Keratinocyte (primary cell): ENCODE measurements at places on chromosomes 7 and 10.

- no peak for DNase-seq
Measured at GRCh38 chr10:30865141-30865926, 166.3 kb downstream of the ZNF438 start.

DNA sequence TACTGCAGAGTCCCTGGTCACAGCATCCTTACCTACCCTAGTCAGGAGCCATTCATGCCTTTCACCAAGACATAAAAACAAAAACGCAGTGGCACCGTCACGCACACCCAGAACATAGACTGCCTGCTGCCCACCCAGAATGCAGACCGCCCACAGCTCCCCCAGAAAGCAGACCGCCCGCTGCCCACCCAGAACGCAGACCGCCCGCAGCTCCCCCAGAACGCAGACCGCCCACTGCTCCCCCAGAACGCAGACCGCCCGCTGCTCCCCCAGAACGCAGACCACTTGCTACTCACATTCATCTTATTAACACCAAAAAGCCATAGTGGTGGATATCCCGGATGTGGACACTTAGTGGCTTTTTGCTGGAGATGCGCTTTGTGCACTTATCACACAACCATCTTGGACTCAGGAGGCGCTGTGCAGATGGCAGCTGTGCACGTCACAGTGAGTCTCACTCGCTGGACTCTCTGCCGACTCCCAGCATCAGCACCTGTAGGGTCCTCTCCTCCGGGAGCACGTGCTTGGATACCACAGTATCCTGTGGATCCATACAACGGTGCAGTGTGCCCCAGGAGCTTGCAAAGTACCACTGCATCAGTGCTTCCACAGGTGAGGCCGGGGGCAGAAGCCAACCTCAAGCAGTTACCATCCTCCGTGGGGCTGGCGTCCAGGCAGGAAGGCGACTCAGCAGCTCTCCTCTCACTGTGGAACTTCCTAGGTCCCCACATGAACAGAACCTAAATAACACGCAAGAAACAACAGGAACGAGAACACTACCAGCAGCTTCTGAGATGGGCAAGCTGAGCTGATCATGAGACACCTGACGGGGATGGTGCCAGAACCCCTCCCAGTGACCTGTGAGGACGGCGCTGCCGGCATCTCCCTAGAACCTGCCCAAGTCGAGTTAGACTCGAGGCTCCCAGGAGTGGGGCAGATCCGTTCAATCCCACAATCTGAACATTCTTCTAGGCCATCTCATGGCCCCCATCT, 161.0 kb downstream of the DIP2C start:
- DNase-seq, result no peak

GRCh38 chr7:45917658-45918057, 3.4 kb downstream of the IGFBP3 start:
- no peak for DNase-seq

- no peak for DNase-seq
Measured at GRCh38 chr10:116207690-116208089, 65.3 kb downstream of the GFRA1 start.

DNA sequence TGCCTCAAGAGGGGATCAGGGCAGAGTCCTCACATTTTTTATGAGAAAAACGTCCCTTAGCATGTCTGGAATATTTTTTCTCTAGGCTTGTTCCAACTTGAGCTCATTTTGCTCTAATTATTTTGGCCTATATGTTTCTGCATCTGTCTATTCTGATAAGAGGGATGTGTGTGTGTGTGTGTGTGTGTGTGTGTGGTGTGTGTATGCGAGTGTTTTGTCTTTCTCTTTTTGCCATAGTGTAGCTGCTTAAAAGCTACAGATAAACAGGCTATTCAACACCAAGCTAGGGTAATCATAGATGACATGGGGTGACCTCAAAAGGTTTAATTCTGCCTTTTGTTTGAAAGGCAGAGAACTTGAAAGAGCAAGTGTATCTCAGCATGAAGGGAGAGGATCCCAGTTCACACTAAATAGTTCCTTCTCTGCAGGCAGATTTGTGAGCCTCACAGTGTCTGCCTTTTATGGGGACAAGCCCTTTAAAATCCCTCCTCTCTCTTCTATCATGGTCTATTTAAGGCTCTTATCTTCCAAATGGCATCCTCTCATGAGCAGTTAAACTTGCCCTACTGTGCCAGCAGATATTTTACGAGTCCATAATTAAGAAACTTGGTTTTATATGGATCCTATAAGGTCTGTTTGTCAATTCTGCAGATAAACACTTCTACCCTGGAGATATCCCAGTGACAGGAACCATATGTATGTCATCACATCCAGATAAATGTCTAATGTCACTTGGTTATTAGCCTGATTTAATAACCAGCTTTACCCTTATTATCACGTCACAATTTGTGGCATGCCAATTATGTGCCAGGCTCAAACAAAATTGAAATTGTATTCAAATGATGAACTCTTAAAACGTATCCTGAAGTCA, 202.9 kb upstream of the MTPN start:
- no peak for DNase-seq

GRCh38 chr10:116487522-116488430, 58.0 kb upstream of the PNLIP start:
- no peak for DNase-seq

DNA sequence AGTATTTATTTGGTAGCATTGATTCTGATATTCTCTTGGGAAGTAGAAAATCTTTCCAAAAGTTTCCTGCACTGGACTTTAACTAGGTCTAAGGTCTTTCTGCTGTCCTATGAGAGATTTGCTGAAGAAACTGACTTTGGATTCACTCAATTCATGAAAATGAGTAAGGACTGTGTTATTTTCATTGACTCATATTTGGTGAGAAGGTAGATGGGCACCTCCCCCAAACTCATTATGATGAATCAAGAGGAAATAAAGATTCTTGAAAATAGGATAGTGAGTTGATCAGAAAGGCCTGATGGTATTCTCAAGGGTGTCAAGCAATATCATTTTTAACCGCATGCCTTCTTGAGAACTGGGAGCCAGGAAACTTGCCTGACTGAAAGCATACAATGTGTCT, 110.3 kb downstream of the RNF133 start:
- DNase-seq, result no peak

- no peak for DNase-seq
Measured at GRCh38 chr10:87079106-87079836, 15.4 kb downstream of the GLUD1 start.

DNA sequence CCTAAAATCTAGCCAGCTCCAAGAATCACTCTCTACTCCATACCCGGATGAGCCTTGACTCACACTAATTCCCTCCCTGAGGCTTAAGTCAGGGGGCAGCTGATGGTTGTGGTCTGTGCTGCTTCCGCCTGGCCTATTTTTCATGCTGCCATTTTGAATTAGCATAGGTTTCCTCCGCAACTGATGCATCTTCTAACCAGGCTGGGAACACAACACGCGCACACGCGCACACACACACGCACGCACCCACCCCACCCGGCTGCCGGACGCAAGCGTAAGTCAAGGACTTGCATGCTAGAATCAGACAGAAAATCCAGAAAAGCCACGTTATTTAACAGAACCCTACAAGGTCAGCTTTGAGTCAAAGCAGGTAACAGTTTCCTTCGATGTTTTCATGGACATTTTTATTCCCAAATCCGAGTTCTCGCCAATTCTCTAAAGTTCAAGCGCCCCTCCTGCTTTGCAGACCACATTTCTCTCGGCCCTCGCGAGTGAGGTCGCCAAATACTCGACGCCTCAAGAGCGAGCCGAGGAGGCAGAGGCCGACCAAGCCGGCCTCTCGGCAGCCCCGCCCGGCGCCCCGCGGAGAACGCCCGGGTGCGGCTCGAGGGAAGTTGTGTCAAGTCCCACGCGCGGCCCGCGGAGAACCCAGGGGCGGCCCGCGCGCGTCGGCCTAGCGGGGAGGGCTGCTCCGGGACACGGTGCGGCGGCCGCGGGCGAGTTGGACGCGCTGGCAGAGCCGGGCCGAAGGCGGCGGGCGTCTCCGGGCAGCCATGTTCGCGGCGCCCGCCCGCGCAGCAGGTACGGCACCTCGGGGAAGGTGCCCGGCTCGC, 961 bp downstream of the SCRN1 start:
- DNase-seq, result no peak

DNA sequence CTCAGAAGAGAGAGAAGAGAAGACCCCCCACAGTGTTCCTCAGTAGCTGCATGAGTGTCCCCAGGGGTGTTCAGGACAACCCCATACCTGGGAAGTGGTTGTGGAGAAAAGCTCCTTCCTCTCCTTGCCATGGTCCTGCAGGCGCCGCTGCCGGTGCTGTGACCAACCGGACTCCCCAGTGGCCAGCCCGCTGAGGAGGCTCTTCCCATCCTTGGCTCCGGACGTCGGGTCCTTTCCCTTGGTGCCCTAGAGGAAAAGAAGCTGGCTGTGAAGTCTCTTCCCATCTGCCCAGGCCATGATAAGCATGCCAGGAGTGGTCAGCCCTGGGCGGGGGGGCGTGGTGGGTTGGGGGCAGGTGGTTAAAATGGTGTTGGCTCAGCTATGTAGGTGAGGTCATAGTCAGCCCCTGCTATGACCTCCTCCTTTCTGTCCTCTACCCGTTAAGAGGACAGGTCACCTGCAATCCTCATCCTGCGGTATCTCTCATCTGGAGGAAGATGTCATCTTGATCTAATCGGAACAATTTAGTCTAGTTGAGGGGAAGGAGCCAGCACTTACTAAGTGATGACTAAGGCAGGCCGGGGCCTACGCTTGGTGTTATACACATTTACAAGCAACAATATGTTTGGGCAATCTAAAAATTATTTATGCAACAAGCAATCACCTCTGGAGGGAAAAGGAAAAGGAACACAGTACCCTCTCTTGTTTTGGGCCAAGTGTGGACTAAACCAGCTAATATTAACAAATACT, 13.2 kb downstream of the WDR91 start:
- no peak for DNase-seq

GRCh38 chr7:55939514-55940123, 12.1 kb upstream of the MRPS17 start:
- DNase-seq, result no peak

DNA sequence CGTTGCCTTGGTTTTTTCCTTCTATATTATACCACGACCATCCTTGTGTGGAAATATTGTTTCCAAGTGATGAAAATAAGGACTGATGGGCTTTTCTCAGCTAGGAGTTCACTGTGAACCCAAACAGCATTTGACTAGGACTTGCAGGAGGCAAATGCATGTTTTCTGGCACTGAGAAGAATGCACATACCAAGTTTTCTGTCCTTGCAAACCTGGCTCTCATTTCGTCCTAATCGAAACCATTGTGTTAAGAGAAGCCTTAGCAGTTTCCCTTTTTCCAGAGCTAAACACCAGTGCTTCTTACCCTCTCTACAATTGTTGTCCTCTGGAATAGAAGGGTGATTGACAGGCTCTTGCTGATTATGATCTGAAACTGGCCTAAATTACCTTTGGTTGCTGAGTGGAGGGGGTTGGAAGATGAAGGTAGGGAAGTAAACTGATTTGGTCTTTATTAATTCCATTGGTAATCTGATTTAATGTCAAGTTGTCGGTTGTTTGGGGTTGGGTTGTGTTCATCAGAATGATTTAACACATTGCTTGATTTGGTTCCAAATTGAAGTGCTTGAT, 33.1 kb upstream of the ELMO1 start:
- no peak for DNase-seq

- DNase-seq, result no peak
Measured at GRCh38 chr10:63266391-63267316, 133.5 kb downstream of the NRBF2 start.

- no peak for DNase-seq
Measured at GRCh38 chr7:89283302-89283701, 487.8 kb upstream of the TEX47 start.

DNA sequence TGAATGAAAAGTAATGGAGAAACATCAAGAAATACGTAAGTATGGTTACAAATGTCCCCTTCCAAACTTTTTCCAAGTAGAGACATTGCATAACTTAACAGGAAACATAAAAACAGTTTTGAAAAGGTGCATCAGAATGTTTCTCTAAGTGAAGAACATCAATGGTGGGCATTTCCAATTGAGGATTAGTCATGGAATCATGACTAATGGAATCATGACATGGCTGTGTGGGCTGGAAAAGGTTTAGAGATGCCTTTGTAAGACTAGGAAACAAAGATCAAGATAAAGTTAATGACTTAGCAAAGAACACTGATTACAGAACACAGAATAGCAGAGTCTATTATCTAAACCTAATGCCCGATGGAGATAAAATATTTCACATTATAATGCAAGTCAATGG, 272.0 kb downstream of the HPSE2 start:
- no peak for DNase-seq

- no peak for DNase-seq
Measured at GRCh38 chr10:110609605-110610004, 34.5 kb upstream of the RBM20 start.

DNA sequence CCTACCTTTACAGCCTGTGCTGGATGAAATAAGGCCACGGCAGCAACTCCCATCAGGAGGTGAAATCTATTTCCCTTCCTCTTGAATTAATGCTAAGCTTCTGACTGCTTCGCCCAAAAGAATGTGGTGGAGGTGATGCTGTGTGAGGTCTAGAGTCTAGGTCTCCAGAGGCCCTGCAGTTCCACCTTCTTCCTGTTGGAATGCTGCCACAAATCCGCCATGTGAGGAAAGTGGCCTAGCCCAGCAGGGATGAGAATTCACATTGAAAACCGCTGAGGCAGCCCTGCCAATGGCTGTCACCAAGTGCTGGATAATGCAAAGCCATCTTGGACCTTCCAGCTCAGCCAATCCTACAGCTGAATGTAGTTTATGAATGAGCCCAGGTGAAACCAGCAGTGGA, 28.0 kb downstream of the RHOBTB1 start:
- DNase-seq, result no peak

DNA sequence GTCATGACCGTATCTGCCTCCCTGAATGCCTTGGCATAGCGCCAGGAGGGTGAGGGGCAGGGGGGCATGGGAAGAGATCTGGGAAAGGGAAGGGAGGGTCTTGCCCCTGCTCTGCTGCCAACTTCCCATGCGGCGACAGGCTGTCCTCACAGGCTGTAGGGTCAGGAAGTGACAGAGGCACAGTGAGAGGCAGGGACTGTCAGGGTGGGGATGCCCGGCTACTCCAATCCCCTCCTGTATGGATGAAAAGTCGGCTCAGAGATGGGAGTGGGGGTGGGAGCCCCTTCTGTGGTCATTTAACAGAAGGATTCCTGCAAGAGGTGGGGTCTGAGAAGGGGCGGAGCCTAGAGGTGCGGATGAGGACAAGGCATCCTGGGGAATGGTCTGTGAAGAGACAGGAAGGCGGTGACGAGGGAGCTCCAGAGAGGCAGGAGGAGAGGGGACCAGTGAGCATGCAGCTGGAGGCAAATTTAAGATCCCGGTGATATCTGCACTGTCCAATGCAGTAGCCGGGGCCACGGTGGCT, 20.8 kb upstream of the UNC5B start:
- no peak for DNase-seq

DNA sequence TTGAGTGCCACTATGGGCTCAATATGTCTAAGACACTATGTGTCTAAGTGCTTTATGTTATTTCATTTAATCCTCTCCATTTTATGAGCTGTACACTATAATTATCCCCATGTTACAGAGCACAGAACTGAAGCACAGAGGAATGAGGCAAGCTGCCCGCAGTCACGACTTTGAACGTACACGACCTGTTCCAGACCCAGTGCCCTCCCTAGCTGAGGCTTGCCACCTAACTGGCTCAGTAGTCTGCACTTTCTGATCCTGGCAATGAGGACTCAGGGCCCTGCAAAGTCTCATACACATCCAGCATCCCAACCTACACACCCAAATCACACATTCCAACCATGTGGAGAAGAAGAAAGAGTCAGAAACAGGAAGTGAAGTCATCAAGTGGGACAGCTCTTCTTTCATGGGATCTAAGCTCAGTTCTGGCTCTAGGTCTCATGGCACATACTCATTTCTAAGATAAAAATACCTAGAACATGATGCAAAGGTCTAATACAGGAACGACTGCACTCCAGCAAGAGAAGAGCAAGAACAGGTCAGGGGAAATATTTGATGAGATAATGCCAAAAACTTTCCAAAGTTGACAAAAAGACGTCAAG, 42.4 kb upstream of the DDC start:
- no peak for DNase-seq

GRCh38 chr7:36777062-36777461, 52.8 kb upstream of the AOAH start:
- no peak for DNase-seq
